ENCODE measurements at places on chromosomes 4 and X.

DNA sequence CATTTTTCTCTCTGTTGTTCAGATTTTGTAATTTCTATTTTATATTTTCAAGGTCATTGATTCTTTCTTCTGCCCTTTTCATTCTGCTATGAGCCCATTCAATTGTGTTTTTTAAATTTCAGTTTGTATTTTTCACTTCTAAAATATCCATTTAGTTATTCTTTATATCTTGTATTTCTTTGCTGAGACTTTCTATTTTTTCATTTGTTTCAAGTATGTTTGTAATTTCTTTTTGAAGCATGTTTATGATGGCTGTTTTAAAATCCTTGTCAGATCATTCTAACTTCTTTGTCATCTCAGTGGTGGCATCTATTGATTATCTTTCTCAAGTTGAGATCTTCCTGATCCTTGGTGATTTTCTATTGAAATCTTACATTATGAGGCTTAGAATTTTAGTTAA, 157.2 kb upstream of the USP9X start:
- no peak for DNase-seq

GRCh38 chr4:40812386-40812785, 62.6 kb downstream of the NSUN7 start:
- no peak for DNase-seq

DNA sequence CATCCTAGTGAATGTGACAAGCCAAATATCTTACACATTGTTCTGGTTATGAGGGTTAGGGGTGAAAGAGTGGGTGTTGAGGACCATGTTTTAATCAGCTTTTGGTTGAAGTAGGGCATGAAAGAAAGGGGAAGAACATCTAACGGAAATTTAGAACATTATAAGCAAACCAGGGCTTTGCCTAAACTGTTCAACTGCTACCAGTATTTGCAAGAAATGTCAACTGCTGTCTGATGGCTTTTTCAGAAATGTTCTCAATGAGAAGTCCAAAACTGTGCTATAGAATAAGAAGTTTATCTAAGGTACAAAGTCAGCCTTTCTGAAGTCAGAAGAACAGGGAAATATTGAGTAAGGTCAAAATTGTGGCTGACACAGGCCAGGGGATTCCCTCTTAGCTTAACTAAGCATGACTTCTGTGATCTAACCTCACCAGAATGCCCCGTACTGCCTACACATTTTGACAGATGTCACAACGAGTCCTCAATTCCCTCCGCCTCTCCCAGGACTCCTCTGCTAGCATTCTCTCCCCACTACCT, 67.1 kb downstream of the DTHD1 start:
- DNase-seq: no peak

- DNase-seq: no peak
Observed at GRCh38 chr4:88585917-88586316, 6.4 kb upstream of the HERC3 start.

GRCh38 chrX:132393085-132393484, 95.8 kb downstream of the MBNL3 start:
- no peak for DNase-seq

- no peak for DNase-seq
Observed at GRCh38 chrX:132292793-132293192, 73.5 kb upstream of the RAP2C start.

GRCh38 chrX:64427281-64427680, 32.0 kb upstream of the MTMR8 start:
- no peak for DNase-seq

DNA sequence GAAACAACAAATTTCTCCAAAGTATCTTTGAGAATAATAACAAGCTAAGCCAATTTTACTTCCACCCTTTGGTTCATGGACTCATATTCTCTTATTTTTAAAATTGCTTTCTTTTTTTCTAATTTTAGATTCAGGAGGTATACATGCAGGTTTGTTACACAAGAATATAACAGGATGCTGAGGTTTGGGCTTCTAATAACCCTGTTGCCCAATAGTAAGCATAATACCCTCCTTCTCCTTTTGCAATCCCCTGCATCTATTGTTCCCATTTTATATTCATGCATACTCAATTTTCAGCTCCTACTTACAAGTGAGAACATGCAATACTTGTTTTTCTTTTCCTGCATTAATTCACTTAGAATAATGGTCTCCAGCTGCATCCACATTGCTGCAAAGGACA, 202.3 kb upstream of the FSTL5 start:
- DNase-seq: no peak

GRCh38 chr4:2849267-2850152, 5.9 kb downstream of the ADD1 start:
- DNase-seq: no peak
